Stimulated activated CD4-positive, alpha-beta T cell treated with anti-CD3 and anti-CD28 coated beads, Interleukin-15, amount 100 ng/mL, for 1 hour (primary cell): ENCODE measurements at places on chromosomes 12 and 14.

DNA sequence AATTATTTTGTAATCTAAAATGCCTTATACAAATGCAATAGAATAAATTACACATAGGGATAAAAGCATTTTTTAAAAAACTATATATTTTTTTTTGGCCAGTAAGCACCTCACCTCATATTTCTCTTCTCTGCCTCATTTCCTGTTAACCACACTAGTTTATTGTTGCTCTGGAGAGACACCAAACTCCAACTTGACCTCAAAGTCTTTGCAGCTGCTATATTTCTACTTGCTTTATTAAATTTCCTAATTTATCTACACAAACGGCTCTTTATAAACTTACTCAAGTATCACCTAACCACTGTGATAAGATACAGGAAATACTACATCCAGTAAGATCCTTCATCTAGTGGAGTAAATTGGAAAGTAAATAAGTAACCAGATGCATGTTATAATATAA is 622.3 kb downstream of the C12orf50 start:
- no peak for DNase-seq

- DNase-seq: no peak
Observed at GRCh38 chr12:22332202-22332601, 2.3 kb downstream of the ST8SIA1 start.

GRCh38 chr12:127742231-127742630 is 524.7 kb upstream of the TMEM132C start:
- no peak for DNase-seq

GRCh38 chr14:103657471-103657870 is 28.5 kb downstream of the KLC1 start:
- no peak for DNase-seq

DNA sequence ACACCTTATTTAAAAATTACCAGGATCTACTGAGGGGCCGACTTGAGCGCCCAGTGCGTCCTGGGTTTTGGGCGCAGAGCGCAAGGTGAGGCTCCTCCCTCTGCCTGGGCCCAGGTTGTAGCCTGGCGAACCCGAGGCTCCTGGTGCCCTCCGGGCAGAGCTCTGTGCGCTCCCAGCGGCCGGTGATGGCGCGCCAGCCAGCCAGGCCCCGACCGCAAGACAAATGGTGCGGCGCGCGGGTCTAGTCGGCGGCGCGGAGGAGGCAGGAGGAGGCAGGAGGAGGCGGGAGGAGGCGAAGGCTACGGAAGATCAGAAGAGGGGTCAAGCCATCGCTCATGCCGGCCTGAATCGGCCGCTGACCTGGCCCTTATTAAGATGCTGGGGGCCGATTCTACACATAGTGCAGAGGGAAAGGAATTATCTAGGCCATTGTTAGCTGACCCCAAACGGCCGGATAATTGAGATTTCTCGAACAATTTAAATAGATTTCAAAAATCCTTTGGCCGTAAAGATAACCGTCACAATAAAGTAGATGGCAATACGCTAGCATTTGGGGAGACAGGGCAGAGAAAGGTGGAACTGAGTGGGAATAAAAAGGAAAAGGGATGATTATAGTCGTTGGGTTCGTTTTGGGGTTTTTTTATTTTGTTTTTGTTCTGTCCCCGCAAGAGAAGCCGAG is 2.8 kb downstream of the TBX5 start:
- DNase-seq: no peak

GRCh38 chr12:88552610-88553079 is 27.6 kb downstream of the KITLG start:
- no peak for DNase-seq

DNA sequence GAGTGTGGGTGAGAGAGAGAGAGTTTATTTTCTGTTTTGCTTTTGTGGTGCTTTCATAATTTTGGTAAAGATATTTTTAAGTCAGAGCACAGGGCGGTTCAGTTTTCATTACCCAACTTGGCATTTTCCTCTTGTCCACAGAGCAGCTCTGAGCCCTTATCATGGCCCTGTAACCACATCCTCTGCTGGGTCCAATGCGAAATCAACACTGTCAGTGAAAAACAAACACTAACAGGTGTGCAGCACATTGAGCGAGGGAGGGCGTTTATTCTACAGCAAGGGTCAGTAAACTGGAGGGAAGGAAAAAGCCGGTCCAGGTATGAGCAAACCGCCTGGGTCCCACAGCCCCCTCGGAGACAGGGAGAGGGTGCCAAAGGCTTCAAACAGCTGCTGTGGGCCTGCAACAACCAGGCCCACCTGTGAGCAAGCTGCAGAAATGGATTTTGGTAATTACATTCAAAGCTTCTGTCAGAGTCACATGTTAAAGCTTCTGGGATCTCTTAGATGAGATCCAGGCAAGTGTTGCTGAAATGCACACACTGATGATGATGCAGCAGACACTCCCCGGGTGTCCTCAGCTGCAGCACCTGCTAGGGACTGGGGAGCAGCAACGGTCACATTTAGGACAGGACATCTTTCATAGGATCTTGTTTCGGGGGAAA is 132.7 kb upstream of the DYRK2 start:
- DNase-seq: no peak

- DNase-seq: no peak
Observed at GRCh38 chr12:76266797-76267196, 81.4 kb downstream of the BBS10 start.

DNA sequence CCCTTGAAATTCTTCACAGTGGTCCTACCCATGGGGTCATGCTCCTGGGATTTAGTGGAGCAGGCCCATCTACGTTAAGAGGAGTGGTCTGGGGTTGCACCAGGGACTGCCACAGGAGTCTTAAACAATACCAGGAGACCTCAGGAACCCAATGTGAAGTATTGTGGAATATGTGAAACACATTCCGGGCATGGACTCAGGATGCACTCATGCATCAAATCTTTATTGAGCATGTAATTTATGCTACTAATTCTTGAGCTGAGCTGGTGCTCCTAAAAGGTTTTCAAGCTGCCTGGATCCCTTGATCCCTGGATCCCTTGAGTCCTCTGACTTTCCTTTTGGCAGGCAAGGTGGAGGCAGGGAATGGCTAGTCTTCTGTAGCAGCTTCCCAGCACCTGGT is 8.8 kb downstream of the SERPINA10 start:
- no peak for DNase-seq

DNA sequence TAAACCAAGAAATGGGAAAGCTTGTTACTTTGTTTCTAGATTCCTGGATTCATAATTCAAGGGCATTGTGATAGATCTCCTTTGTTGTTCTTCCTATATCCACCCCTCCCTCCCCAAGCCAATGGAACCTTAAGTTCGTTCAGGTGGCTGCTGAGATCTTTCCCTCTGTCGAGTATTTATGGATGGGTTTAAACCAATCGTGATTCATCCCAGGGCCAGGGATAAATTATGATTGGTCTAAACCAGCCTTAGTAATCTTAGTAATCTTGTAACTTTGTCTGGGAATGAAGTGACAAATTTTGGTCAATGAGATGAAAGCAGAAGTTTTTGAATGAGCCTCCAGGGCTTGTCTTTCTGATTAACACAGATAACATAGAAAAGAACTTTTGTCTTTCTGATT is 56.1 kb upstream of the PCED1B start:
- no peak for DNase-seq

GRCh38 chr14:69879175-69880043 is at the start of gene SMOC1:
Gene SMOC1 (plus strand): TSS chr14:69879416. CDS start chr14:69879679, 263 bp downstream.
- no peak for DNase-seq
